ENCODE measurements at places on chromosomes 2 and 18.

- DNase-seq, result no peak
Measured at GRCh38 chr2:164739966-164740365, 101.7 kb downstream of the COBLL1 start.

DNA sequence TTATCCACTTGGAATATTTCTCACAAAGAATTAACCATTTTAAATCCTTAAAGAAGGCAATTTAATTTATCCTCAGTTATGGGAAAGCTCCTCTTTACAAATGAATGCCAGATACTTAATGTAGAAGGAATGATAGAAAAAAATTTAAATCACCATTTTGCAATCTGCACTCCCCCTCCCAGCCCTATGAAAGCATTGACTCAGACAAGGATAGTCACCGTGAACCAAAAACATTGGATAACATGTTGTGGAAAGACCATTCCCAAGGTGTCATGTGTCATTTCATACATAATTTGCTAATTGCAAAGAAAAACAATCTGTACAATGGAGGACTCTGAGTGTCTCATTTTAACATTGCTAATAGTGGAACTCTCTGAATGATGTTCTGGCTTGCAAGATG lies 421.0 kb downstream of the TXNL1 start:
- no peak for DNase-seq

GRCh38 chr2:159804941-159805340 lies 6.9 kb upstream of the CD302 start:
- no peak for DNase-seq

DNA sequence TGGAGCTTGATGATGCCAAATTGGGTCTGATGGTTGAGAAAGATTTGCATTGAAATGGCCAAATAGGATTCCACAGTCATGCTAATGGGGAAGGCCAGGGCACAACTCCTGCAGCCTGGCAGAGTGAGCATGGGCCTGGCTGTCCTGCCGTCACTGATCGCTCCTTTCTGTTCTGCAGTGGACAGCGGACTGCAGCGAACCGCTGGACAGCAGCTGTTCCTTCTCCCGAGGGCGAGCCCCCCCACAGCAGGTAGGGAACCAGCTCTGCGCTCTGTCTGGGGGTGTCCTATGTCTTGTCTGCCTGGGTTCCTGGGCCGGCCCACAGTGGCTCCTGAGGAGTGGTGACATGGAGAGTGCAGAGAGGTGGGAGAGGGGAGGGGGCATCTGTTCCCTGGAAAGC lies 97.6 kb downstream of the CTIF start:
- no peak for DNase-seq

DNA sequence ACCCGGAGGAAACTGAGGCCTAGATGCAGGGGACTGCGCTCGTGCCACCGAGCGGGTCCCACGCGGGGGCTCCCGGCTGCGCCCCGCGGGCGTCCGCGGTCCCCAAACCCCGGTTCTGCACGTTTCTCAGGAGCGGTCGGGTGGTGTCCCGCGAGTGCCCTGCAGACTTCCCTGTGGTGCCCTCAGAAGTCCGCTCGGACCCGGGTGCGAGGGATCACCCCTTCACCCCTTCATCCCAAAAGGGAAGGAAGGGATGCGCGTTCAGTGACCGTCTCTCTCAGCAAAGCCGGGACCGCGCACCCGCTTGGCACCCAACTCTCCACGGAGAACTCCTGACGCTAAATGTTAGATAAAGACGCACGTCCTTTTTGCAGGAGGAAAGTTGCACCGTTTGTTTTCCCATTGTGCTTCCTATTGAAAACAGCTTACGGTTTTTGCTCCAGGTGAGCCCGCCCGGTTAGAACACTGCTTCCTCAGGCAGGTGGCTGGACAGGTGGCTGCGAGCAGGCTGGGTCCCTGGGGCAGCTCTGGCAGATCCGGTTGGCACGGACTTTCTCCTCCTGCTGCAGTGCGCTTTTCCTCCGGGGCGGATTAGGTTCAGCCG lies 779 bp downstream of the DGKD start:
- no peak for DNase-seq

- DNase-seq, result no peak
Measured at GRCh38 chr2:239746559-239747246, 278.4 kb downstream of the NDUFA10 start.

DNA sequence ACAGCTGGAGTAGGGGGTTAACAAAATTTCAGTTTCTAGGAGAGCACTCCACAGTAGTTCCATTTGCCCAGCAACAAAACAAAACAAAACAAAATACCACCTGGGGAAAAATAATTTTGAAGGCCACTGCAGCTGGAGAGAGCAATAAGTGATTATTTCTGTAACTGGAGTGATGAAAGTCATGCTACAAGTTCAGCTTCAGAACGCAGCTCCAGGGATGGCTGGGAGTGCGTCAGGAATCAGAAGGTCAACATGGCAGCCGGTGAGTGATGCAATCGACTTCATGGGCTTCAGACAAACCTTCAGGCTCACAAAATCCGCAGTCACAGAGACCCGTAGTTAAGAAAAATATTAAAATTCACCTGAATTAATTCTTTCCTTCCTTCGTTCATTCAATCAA lies 41.0 kb downstream of the ABHD3 start:
- no peak for DNase-seq

DNA sequence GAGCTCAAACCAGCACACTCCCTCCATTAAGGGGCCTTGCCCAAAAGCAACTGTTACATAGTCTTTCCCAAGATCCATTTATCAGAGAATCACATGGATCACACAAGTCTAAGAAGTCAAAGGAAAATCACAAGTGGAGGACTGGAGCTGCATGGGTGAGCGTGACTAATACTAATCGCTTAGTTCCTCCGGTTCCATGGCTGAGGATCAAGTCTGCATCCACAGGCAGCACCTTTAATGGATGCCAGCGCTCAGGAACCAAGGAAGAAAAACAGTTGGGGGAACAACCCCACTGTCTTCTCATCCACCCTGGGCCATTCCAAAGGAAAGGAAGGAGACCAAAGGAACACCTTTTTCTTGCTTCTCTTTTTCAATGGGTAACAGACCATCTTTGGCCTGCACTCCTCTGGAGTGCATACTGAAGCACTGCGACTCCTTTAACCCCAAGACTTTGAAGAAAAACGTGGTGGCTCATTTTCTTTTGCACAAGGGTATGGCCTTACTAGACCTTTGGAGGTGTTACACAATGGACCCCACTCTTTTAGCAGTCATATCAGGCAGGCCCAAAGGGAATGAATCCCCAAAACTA lies 9.2 kb upstream of the WDR33 start:
- no peak for DNase-seq

GRCh38 chr2:241223211-241224017 lies 34.9 kb downstream of the ANO7 start:
- no peak for DNase-seq

DNA sequence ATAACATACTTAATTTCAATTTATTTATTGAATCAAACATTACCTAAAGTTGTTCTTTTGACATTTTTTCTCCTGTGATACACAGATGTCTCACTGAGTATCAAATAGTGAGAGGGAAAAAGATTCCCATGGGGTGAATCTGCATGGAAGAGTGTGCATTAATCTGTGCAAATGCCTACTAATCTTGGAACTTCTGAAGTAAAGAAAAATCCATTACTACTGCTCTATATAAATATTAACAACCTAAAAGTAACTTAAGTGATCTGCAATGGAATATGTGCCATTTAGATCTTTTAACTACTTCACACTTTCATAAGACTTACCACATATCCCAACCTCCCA lies 125.5 kb downstream of the PLCL1 start:
- DNase-seq, result no peak

GRCh38 chr2:25992556-25992955 lies 10.3 kb upstream of the KIF3C start:
- no peak for DNase-seq

- DNase-seq, result no peak
Measured at GRCh38 chr18:49753643-49754042, 59.7 kb downstream of the ACAA2 start.

DNA sequence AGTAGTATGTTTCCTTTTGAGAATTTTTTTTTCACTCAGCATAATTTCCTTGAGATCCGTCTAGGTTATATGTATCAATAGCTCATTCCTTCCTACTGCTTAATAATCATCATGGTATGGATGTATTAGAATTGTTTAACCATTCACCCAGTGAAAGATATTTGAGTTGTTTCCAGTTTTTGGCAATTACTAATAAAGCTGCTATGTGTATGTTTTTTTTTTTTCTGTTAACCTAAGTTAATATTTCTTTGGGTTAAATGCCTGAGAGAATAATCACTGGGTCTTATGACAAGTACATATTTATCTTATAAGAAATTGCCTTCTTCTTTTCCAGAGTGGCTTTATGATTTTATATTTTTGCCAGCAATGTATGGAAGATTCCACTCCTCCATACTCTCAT lies 96.4 kb upstream of the ST6GAL2 start:
- no peak for DNase-seq

- DNase-seq, result no peak
Measured at GRCh38 chr2:207849443-207849842, 79.7 kb upstream of the FZD5 start.

- no peak for DNase-seq
Measured at GRCh38 chr2:9332136-9332852, 91.0 kb downstream of the ITGB1BP1 start.

DNA sequence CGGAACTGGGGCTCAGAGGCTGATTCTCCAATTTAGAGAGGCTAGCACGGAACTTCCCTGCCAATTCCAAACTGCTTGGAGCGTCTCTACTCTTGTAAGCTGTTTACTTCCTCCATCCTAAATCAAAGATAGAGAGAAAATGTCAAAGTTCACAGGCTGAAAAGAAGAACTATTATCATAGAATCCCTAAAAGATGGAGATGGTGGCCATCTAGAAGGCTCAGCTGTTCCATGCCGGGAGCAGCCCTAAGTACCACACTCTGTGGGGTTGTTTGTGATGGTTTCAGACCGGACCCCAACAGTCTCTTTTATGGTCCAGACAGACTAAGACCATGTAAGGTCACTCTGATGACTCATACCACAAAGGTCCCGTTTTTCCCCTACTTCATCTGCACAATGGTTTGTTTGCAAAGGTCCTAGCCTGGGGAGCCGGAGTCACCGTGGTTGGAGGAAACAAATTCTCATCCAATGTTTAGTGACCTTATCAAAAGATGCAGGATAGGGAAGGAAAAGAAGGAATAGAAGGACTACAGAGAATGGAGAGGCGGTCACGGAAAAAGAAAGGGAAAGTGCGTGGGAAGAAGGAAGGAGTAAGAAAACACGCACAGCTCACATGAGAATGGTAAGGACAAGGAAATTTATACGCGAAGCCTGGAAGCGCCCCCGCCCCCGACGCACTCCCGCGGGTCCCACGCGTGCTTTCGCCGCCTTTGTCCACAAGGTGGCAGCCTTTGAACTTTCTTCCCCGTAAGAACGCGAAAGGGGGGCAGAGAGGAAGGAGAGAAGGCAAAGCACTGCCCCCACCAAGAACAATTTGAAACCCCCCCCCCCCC lies 453 bp upstream of the ANTXR1 start:
- DNase-seq, result no peak

DNA sequence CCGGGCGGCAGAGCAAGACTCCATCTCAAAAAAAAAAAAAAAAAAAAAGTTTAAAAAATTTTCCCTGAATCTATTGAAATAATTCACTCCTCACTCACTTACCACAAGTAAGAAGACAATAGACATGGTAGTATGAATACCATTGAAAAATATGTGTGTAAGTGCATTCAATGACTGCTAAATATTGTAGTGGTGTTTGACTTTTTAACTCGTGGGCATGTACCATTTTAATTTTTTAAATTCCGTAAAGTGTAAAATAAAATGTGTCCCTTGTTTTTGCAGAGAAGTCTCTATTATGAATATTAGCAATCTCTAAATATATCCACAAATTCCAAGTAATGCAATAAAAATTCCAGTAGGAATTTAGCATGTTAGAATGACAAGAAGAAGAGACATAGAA lies 134.1 kb downstream of the COPS8 start:
- DNase-seq, result no peak

- no peak for DNase-seq
Measured at GRCh38 chr2:159872353-159872752, 74.3 kb upstream of the CD302 start.

DNA sequence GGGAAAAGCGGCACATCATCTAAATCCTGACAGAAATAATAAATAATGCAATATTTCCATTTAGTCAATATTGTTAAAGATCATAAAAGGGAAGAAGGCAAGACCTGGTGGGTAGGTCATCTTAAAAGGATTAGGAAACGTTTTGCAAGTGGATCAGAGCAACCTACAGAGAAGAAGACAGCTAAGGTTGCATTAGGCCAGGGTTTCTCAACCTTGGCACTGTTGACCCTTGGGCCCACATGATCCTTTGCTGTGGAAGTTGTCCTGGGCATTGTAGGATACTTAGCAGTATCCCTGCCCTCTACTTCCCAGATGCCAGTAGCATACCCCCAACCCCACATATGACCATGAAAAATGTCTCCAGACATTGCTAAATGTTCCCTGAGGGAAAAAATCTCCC lies 55.0 kb downstream of the KLF7 start:
- DNase-seq, result no peak

DNA sequence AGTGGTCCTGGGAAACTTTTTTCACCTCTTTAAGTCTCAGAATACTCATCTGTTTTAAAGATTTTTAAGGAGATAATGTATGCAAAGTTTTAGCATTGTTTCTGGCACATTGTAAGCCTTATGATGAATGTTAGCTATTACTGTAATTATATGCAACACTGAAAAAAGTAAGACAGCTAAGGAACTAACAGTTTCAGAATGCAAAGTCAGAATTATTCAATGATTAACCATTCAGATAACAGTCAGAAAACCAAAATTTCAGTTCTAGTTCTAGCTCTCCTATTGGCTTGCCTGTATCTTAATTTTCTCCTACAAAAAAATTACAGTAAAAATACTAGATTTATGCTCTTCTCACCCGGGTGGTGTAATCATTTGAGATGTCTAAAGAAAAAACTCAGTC lies 101.1 kb downstream of the SLC4A10 start:
- DNase-seq, result no peak

DNA sequence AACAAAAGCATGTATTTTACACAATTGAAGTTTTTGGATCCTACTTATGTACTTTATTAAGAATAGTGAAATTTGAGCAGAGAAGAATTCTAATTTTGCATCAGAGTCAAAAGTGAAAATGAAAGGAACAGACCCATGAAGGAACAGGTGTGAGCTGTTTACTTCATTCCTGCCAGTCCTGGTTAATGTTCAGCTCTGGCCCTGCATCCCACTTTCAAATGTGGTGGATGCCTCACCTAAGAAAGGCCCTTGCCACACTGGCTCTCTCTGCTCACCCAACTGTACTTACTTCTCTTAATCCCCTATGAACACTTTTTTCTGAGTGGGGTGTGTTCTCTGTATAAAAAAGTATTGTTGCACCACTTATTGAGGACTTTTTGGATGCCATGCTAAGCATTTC lies 22.2 kb downstream of the FAM110C start:
- no peak for DNase-seq

- no peak for DNase-seq
Measured at GRCh38 chr2:45069684-45070083, 60.4 kb upstream of the SIX2 start.
